ENCODE measurements at places on chromosomes 2 and 18. TPM values are rescaled to one million over a fixed set of nuclear protein-coding genes. Genes with fewer than 3 reads are reported as not detected.

The PRKAG3 gene
- polyA plus RNA-seq: 0.07 TPM

DNA sequence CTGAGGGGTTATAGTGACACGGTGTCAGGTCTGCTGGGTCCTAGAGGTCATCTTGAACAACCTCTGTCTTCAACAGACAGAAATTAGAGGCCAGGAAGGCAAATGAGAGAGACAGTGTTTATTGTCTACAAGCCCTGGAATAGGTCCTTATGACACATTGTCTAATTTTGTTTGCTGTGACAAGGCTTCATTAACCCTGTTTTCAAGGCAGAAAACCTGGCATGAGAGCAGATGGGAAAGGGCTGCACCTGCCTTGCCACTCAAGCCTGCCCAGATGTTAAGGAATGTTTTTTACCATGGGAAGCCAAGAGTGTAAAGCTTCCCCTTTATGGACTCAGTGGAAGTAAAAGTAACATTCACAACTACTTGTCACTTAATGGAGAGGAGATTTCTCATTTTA, 275.3 kb downstream of the KCNS3 start:
- DNase-seq: no peak

The UGT1A10 gene
- 0.06 TPM for polyA plus RNA-seq

GRCh38 chr18:63259567-63260379, 59.8 kb downstream of the BCL2 start:
- no peak for DNase-seq

Data from large intestine (tissue), 12 donors.